ENCODE measurements at places on chromosomes 12 and 14.

DNA sequence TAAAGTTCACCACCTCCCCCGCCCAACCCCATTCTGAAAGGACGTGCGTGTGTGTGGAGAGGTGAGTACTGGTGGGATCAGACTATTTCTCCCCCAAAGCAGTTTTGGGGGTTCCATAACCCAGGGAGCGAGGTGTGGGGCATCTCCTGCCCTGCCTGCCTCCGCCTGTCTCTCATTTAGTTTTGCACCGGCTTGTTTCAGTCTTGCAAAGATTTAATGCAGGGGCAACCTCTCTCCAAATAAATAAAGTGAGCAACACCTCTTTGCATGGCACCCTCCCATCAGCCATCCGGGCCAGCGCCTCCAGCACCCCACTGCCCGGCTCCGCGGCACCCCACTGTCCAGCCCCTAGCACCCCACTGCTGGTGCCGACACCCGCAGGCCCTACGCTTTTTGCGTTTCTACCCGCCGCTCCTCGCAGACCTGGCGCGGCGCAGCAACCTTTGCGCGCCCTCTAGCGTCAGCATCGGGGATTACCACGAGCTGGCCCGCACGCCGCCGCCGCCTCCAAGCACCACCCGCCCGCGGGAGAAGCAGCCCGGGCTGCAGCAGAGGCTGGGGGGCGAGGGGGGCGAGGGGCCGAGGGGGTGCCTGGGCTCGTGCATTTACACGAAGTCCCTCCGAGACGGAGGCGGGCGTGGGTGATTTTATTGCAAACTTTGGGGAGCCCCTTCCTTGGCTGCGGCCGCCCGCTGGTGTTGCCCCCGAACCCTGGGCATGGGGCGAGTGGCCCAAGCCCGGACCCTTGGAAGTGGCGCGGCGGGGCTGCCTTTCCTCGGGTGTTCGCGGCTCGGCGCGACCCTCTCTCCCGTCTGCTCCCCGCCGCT, 55.8 kb upstream of the VRK1 start:
- DNase-seq, result peak; percentile 78

DNA sequence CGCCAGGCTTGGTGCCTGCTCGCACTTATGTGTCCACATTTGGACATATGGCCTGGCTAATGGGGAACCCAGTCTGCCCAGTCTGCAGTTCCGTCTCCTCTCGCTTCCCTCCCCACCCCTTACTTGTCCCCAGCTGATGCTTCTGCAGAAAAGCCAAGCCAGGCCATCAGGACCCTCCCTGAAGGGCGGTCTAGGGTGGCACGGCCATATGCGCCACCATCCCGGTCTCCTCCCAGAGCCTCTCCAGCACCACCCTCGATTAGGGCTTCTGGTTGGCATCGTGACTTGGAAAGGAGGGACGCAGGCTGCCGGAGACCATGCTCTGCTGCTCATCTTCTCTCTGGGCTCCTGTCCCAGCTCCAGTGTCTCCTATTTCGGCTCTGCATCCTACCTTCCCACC, 54.6 kb downstream of the CALM1 start:
- DNase-seq, result no peak

DNA sequence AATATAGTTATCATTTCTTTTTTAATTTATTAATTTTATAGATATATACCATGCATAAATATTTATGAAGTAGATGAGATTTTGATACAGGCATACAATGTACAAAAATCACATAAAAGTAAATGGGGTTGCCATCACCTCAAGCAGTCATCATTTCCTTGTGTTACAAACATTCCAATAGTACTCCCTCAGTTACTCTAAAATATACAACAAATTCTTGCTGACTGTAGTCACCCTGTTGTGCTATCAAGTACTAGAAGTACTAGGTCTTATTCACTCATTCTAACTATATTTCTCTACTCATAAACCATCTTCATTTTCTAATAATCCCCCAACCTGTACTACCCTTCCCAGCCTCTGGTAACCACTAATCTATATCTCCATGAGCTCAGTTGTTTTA, 432.6 kb upstream of the SYT1 start:
- no peak for DNase-seq

DNA sequence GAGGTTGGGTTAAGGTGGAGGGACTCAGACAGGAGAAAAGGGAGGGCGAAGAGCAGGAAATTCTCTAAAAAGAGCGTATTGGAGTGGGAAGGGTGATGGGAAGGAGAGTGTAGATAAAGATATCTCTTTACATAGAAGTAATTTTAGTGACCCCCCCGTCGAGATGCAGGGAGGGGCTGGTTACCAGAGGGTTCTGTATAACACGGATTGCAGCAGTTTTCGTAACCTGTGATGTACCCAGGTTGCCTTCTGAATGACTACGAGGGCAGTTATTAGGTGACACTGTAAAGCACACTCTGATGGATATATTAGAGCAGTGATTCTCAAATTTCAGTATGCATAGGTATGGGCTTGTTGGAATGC, 443 bp downstream of the DNAL1 start:
- no peak for DNase-seq

GRCh38 chr14:50061664-50062437, 54.5 kb downstream of the VCPKMT start:
- no peak for DNase-seq

DNA sequence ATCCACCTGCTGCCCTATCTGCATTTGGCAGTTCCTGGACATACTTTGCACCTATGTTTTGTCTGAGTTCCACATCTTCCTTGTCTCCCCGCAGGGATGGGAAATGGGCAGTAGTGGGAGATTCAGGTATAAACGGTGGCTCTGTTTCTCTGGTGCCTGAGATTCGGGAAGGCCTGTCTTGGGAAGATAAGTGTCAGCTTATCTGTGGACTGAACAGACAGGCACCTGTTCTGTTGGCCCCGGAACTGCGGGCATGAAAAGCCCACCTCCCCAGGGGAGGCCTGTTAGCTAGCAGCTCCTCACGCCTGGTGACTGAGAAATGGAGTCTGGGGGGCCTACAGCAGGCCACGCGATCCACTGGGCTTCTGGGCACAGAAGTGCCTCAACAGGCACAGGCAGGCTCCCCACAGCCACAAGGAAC, 5.8 kb downstream of the PHB2 start:
- no peak for DNase-seq

DNA sequence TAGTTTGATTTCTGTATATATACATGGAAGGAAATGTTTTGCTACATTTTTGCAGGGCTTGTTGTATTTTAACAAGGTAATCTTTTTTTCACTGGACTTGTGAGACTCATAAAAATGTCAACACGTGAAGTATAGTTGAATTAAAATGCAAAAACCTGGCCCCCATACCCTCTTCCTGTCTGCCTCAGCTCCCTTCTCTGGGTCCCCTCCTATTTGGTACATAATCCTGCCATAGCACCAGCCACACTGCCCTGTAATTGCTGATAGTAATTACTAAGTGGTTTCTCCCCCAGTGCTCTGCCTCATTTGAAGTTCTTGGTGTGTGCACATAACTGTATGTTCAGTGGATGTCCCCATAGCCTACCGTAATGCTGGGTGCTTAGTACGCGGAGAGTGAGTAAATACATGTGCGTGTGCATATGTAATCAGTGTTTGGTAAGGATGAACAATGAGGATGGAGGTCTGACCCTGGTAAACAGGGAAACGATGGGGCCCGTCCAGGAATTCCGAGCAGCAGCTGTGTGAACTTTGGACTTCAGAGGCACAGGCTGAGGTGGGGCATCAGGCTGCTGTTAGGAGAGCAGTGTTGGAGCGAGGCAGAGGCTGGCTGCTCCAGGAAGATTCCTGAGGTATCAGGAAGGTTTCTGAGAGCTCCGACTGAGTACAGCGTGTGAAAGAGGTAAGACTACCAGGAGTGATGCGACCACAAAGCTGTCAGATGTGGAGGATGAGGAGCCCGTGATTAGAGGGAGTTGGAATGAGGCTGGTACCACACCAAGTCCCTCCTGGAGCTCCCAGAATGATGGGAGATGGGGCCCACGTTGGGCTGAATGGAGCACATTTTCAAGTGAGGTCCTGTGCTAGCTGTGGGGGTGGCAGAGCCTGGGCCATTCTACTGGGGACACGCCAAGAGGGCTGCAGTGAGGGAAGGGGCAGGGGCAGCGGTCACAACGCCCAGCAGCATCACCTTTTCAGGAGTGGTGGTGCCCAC, 106.8 kb downstream of the PELI2 start:
- DNase-seq, result no peak

GRCh38 chr12:91565246-91565645, 382.6 kb upstream of the DCN start:
- no peak for DNase-seq

DNA sequence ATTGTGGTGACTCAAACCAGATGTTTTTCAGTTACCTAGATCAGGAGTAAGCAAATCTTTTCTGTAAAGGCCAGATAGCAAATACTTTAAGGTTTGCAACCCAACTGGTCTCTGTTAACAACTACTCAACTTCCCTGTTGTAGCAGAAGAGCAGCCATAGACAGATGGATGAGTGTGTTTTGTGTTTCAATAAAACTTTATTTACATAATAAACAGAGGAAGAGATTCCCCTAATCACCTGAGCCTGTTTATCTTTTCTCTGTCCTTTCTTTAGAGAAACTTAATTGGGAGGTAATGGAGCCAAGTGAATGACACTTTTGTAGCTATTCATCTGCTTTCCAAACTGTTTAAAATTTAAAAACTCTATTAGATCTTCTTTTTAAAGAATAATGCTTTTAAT, 365.1 kb downstream of the IPO8 start:
- no peak for DNase-seq

DNA sequence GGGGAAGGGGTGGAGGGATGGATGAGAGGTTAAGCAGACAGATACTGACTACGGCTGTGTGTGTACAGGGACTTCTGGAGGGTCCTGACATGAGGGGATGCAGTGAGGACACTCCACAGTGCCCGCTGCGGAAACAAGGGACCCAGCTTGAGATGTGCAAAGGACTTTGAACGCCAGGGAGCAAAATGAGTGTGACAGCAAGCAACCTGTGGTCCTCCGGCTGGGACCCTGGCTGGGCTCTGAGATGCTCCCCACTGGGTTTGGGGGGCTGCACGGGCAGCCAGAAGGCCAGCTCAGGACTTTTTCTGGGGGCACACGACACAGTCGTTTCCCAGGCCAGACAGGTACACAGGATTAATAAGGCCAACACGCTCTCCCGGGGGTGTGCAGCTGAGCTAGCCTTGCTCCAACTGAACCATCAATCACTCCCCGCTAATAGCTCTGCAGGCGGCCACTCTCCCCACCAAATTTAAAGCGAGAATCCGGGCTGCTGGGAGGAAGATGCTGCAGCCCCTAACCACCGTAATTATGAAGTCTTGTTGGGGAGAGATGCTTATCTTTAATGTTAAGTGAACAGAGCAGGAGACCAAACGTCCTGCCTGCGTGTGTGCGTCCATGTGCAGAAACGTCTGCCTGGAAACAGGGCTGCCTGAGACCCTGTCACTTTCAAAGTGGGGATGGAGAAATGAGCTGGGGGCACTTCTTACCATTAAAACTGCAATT, 51.6 kb upstream of the DLK1 start:
- no peak for DNase-seq

Measured in trophoblast cell (in vitro differentiated cells and primary cell).